ENCODE measurements at places on chromosomes 3 and 15.

DNA sequence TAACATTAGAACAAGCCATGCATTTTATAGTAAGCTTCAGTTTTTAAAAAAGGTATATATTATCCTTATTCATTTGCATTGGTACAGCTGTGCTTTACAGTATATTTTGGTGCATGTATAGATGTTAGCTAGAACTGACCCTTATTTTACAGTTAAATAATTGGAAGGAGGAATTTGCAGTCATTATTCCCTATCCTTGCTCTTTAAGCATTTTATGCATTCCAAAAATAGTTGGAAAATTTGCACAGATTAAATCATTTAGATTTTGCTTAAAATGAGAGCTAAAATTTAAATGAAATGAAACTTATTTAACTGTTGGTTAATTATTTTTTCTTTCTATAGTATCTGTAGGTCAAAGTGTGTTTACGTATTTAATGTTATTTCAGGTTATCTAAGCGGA is 667.1 kb downstream of the NAALADL2 start:
- DNase-seq, result no peak

- no peak for DNase-seq
Measured at GRCh38 chr3:195007766-195008165, 263.2 kb downstream of the XXYLT1 start.

DNA sequence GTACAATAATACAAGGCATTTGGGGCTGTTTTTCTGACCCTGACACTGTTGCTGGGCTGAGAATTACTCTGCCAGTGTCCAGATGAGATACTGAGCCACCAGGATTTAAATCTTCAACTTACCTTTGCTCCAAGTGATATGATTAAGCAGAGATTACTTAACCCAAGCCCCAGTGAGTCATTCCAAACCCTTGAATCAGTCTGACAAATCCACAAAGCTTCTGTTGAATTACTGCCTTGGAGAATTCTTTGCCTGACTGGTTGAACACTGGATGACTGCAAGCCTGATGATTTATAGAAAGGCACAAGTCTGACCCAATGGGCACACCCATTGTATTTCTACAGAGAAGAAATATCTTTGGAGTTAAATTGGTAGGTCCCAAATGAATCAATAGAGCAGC is 88.2 kb upstream of the TSC22D2 start:
- no peak for DNase-seq

- DNase-seq, result peak; percentile 91
Measured at GRCh38 chr3:157793745-157794144, 290.5 kb upstream of the VEPH1 start.
